ENCODE measurements at places on chromosomes 4 and X. TPM values are rescaled to one million over a fixed set of nuclear protein-coding genes. Genes with fewer than 3 reads are reported as not detected.

HTRA3 gene
- total RNA-seq = 3.8 TPM

EPGN gene
- not detected for total RNA-seq

PABPC5 gene
- 0.76 TPM for total RNA-seq

STBD1 gene
- 3.4 TPM for total RNA-seq

SLC25A43 gene
- 12.5 TPM for total RNA-seq

HAND2 gene
- total RNA-seq = not detected

NAP1L2 gene
- total RNA-seq = under 0.01 TPM

MAGEA2 gene
- not detected for total RNA-seq

ASB5 gene
- not detected for total RNA-seq

GDPD2 gene
- not detected for total RNA-seq

SGCB gene
- 19.6 TPM for total RNA-seq

LUZP4 gene
- not detected for total RNA-seq

PALLD gene
- total RNA-seq = 135 TPM

IQSEC2 gene
- total RNA-seq = 12.9 TPM

USP46 gene
- 8.8 TPM for total RNA-seq

OGT gene
- total RNA-seq = 73.7 TPM

RIBC1 gene
- 0.33 TPM for total RNA-seq

AWAT2 gene
- total RNA-seq = not detected

FANCB gene
- total RNA-seq = 0.51 TPM

REPS2 gene
- total RNA-seq = 1.6 TPM

FAM149A gene
- total RNA-seq = 37.8 TPM

FHIP1A gene
- 6.6 TPM for total RNA-seq

NOX1 gene
- not detected for total RNA-seq

F8A2 gene
- total RNA-seq = not detected
